ENCODE measurements at places on chromosomes 12 and 14.

DNA sequence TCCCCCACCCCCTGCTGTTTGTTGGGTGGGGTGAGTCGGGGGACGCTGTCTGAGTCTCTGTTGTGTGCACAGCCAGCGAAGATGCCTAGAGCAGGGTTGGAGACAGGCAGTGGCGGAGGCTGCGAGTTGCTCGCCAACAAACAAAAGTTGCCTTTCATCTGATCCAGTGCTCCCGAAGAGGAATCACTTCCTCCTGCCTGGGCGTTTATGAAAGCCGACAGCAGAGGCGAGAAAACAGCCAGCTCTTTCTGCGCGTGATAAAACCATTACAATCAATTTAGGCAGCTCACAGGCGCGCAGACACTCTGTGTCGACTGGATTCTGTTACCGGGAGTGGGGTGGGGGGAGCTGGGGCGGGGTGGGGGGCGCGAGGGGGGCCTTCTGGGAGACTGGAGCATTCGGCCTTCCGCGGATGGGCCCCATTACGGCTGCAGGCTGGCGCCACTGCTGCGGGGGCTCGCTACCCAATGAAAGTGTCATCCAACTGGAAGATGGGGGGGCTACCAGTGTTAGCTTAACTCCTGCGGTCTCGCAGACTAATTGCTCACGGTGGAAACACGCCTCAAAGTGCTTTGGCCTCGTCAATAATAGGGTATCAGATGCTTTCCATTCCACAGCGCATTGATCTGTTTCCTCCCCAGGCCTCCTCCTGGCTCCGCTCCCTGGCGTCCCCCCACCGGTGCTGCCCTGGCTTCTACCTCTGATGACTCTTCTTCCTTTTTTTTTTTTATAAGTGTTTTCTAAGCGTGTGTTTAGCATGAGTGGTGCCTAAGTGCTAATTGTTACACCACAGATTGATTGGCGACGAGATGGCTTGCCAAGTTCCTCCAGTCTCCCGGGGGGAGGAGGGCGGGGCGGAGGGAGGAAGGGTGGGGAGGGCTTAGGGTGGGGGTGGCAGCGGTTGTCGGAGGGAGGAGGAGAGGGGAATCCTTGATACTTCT, 678.4 kb downstream of the MED13L start:
- DNase-seq = no peak

DNA sequence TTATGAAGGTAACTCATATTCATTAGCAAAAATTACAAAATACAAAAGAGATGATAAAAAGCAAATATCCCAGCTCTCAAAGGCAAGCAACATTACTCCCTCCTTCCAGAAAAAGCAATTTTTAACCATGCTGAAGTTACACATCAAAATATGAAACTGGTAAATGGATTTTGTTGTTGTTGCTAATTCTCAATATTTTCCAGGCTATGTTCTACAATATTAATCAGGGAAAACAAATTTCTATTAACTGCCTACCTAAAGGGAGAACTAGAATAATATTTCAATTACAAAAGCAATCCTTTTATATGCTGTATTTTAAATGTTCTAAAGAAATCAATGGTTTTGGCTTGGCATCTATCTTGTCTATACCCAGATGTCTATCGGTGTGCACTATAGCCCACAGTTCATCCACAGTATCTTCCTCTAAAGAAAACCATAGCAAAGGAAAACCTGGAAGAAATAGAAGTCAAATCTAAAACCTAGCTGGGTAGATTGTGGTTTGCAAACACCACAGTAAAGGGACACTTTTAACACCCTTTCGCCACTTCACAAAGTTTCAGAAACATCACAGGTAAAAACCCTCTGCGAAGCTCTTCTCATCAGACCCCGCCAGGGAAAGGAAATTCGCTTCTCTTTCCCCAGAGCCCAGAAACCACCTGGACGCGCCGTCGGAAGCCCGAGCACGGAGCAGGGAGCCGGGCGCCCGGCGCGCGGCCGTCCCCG, 32.0 kb downstream of the TC2N start:
- DNase-seq = peak; percentile 23

- DNase-seq = no peak
Observed at GRCh38 chr12:54007538-54008259, 1.1 kb upstream of the HOXC8 start.

- no peak for DNase-seq
Observed at GRCh38 chr14:52948039-52948438, 2.8 kb downstream of the FERMT2 start.

DNA sequence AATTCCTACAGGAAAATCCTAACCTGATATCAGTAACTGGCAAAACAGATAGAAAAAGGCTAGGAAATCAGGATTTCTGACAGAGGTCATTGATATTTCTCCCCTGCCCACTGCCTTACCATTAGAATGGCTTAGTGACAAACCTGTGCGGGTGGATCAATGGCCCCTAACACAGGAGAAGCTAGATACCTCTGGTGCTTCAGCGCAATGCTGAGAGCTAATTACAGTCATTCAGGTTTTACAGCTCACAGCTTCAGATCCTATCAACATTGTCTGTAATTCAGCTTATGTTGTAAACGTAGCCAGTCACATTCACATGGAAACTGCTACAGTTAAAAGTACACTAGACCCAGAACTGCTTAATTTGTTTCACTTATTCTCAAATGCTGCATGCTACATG, 17.4 kb upstream of the SLC10A1 start:
- no peak for DNase-seq
